ENCODE measurements at places on chromosomes 7 and 10.

GRCh38 chr10:43131256-43131655 is 7.0 kb upstream of the CSGALNACT2 start:
- no peak for DNase-seq

GRCh38 chr7:26278770-26279169 is 12.9 kb upstream of the SNX10 start:
- DNase-seq: no peak

DNA sequence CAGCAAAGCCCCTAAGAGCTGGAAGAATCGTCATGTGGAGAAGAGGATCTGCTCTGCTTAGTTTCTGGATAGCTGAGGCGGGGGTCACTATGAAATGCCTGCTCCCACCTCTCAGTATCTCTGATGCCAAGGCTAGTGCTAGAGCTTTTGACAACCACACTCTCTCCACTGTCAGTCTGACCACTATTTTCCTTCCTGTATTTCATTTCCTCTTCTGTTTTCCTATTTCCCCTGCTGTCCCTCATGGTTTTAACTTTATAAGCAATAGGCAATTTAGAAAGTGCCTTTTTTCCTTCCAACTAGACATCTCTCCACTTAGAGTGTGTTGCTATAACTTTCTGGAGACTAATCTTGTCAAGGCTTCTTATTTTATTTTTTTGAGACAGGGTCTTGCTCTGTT is 23.6 kb downstream of the C7orf57 start:
- DNase-seq: no peak

DNA sequence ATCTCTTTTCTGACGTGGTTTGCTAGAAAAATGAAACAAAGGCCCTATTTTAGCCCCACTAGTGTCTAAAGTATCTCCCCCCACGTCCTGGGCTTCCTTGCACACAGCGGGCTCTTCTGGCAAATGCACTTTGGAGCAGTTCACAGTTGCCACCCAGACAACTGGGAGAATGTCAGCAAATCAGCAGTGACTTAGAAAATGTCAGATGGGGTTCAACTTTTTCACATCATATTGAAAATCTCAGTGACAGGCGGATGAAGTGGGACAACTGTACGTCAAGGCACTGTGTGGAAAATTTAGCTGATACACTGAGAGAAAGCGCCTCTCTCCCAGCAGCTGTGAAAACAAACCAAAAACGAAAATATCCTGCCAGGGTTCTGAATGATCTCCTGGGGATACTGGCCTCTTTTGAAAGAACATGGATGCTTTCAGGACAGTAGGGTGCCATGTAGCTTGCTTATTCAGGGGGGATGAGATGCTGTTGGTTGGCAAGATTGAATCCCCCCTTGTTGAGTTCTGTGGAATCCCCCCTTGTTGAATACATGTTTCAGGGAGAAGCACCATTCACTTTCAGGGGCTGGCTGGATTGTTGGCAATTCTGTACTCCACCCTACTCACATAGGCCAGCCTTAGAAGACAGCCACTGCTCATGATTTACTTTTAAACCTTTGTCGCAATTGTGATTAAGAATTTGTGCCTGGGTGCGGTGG is 372.8 kb upstream of the CELF2 start:
- no peak for DNase-seq

- DNase-seq: no peak
These were observed 11.8 kb downstream of the PRLHR start for GRCh38 chr10:118583611-118584010.

DNA sequence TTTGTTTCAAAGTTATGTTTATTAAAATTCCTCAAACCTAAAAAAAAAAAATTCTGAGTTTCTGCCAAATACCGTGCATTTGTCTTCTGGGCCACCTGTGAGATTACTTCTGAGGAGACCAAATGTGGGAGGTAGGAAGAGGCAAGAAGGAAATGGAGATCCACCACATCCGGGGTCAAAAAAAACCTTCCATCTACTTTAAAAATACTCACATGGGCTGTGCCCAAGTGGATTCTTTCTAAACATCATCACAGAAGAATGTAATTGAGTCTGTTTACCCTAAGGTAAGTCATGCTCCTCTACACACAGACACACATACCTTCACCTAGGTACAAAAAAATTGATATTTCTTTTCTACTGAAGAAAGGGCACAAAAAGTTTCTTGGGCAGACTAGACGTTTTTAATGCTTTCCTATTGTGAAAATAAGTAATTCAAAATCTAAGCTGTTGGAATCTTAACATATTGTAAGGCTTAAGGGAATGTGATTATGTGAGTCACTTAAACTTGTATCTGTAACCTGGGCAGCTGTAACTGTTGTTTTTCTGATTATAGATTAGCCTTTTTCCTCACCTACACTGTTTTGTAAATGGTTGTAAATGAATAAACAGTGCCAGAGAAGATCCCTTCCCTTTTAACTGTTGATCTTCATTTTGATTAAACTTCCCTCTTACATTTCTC is 19.1 kb upstream of the SPOCK2 start:
- no peak for DNase-seq

DNA sequence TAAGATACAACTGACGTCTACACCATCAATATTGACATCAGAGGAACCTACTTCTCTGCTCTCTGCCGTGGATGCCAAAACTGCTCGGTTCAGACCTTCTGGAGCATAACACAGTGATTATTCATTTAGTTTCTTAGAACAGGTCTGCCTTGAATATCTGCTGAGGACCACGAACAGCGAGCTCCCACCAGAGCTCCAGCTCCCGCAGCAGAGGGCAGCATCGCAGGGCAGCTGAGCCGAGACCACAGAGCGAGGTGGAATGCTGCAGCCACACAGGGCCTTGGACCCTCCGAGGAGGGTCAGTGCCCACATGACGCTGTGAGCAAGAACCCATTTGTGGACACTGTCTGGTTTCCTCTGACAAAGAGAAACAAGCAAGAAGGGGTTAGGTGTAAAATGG is 6.8 kb downstream of the VIPR2 start:
- no peak for DNase-seq

DNA sequence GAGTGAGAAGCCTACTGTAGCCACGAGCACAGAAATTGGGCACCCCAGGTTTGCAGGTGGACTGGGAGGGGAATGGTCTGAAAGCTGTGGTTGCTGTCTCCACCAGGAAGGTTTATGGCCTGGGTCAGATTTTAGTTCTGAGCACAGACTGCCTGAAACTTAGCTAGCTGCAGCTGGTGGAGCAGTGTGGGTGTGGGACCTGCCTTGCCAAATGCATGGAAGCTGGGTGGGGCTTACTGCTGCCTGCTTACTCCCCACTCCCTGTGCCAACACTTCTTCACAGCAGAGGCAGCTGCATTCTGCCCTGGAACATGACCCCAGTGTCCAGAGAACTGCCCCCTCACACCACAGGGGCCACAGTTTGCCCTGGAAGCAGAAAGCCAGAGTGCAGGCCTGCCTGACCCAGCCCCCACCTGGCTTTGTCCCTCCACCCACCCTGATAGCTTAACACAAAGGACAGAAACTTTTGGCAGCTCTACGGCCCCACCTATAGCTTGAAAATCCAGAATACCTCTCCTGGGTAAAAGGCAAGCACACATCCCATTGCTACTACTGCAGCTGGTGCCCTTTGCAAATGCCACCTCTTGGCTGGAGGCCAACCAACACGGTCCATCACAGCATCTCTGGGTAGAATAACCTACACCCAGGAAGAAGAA is 281.6 kb downstream of the AGMO start:
- DNase-seq: no peak

DNA sequence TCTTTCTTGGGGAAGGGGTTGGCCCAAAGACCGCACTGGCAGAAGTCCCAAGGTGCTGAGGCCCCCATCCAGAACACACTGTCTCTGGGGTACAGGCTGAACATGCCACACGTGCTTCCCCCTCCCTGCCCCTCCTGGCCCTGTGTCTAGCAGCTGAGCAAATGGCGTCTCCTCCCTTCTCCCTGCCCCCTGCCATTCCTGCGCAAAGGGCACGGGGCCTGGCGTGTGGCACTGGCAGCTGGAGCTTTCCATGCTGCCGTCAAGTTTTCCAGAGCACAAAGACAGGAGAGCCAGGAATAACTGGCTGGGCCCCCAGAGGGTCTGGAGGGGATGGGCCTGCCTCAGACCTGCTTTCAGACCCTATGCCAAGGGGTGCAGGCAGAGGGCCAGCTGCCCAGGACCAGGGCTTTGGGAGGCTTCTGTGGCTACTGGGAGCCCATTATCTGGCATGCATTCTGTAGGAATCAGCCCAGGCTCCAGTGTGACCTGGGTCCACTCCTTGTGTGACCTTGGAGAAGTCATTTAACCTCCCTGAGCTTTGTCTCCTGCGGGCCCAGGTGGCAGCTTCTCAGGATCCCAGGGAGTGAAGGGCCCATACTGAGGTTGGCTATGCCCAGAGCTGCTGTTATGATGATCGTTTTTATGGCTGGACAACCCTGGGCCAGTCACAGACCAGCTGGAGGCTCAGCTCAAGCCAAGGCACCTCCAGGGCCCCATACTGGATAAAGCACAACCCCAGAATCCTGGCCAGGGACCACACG is 710 bp upstream of the LDB3 start:
- DNase-seq: no peak

DNA sequence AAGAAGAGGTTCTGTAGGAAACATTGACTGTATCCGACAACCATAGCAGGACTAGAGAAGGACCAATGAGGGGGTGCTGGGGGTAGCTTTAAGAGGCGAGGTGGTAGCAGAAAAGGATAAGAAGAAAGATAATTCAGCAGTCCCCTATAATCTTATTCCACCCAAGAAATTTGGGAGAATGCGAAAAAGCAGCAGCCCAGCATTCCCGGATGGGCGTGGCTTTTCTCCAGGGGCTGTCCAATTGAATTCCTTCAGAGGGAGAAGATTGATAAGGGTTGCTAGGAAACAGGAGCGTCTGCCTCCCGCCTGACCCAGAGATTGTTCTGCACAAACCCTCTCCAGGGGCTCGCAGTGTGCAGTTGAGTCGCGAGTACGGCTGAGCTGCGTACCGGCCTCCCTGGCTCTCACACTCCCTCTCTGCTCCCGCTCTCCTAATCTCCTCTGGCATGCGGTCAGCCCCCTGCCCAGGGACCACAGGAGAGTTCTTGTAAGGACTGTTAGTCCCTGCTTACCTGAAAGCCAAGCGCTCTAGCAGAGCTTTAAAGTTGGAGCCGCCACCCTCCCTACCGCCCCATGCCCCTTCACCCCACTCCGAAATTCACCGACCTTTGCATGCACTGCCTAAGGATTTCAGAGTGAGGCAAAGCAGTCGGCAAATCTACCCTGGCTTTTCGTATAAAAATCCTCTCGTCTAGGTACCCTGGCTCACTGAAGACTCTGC is at the start of gene GRM3:
TSS of gene GRM3 (plus strand) at position 349 of the 721 bp plus-strand sequence. CDS start 121,237 bp downstream, outside the sequence.
- no peak for DNase-seq

- no peak for DNase-seq
These were observed 199.4 kb downstream of the HDAC9 start for GRCh38 chr7:18694911-18695310.

GRCh38 chr10:123847686-123848432 is 43.7 kb downstream of the CPXM2 start:
- no peak for DNase-seq

- no peak for DNase-seq
These were observed 7.2 kb downstream of the TNS3 start for GRCh38 chr7:47574482-47575329.

DNA sequence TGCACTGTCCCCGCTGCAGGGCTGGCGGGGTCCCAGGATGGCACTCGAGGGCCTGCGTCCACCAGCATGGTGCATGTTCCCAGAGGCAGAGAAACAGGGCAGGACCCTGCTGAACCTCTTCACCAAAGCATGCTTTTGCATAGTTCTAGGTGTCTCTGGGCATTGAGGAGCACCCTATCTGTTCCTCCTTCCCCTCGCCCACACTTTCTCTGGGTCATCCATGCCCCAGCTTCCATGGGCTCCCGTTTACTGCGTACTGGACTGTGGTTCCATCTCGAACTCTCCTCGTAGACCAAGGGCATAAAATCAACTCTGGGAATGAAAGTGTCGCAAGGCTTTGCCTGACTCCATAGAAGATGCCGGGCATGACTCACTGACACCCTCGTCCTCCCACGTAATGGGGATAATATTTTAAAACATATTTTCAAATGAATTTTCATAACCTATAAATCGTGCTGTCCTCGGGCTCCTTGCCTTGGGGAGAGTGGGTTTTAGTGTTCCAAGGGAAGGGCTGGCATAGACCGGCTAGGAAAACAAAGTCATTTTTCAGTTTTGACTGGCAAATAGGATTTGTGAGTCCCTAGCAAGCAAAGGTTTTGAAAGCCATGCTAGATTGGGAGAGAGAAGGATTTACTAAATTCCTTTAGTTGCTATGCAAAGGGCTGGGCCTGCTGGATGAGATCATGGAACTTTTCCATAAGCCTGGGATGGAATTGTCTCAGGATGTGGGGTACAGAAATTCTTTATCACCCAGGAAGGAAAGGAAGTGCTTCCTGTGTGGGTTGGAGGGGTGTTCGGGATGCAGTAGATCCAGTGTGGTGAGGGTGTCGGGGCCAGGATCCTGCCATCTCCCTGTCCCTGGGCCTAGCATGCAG is 498.7 kb upstream of the MKI67 start:
- DNase-seq: no peak

- no peak for DNase-seq
These were observed 430.2 kb upstream of the VSTM2A start for GRCh38 chr7:54111814-54112511.

GRCh38 chr10:33293076-33293475 is 41.4 kb downstream of the NRP1 start:
- no peak for DNase-seq

GRCh38 chr10:99779335-99779734 is 3.1 kb upstream of the ABCC2 start:
- no peak for DNase-seq

DNA sequence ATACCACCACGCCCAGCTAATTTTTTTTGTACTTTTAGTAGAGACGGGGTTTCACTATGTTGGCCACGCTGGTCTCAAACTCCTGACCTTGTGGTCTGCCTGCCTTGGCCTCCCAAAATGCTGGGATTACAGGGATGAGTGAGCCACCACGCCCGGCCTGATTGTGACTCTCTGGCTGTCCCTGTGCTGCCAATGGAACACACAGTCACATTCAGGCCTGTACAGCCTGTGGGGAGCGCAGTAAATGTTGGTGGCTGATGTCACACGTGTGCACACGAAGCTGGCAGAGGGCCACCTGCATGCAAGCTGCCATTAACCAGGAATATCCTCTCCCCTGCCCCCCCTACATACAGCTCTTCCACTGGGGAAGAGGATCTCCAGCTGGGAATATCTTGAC is 22.1 kb downstream of the POLL start:
- no peak for DNase-seq

DNA sequence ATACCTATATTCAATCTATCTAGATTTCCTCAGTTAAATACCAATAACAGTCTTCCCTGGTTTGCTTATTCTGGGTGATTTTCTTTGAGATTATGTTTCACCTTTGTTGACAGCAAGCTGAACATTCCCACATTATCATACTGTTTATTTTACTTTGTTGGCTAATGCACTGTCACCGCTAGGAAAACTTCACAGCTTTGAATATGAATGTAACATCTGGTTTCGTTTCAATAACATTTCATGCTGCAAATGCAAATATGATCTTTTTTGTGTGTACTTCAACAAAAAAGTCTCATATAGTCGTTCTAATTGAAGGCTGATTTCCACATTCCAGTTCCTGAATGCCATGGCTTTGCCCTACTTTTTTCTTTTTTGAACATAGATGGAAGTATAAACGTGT is 946.3 kb upstream of the GHITM start:
- DNase-seq: no peak

GRCh38 chr7:4014346-4015050 is 667.6 kb upstream of the FOXK1 start:
- no peak for DNase-seq

- DNase-seq: no peak
These were observed 71.7 kb upstream of the STRIP2 start for GRCh38 chr7:129362496-129362895.

Data from activated CD4-positive, alpha-beta T cell treated with anti-CD3 and anti-CD28 coated beads, Interleukin-2, amount 50 U/mL, for 1 hour (primary cell).